ENCODE measurements at places on chromosomes 5 and 9.

- DNase-seq, result no peak
These were observed 79.4 kb downstream of the GOLPH3 start for GRCh38 chr5:32094691-32095090.

- no peak for DNase-seq
These were observed 14.7 kb downstream of the MTMR12 start for GRCh38 chr5:32298059-32298415.

DNA sequence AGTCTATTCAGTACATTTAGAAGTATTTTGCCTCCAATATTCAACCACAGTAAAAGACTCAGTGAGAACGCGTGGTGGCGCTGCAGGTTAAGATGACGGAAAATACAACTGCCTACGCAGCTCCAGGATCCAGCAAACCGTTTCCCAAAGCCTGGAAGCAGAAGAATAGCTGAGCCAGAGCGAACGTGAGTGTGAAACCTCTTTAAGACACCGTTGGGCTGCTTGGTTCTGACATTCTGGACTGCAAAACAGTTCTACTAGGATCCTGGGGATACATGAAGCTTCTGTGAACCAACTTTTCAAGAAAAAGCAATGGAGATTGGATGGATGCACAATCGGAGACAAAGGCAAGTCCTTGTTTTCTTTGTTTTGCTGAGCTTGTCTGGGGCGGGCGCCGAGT is at the start of gene PCDHB16:
PCDHB16 (plus strand) TSS at position 140 of the 400 bp plus-strand sequence; CDS start at position 313, 173 bp downstream.
- DNase-seq, result no peak

DNA sequence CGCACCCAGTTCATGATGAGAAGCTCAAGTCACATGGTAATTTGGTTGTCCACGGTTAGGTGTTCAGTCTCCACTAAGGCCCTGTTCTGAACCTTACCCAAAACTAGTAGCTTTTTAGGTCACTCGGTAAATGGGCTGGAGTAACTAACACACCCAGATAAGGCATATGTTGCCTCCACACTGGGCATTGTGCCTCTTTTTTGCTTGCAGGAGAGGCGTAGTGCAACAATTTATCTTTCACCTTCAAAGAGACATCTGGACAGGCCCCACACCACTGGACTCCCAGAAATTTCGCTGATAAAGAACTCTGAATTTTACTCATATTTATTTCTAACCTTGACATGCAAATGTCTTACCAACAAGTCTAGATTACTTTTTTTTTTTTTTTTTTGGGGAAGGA is 16.8 kb upstream of the PTGES start:
- DNase-seq, result no peak

- peak; percentile 39 for DNase-seq
These were observed 590 bp downstream of the RASGRF2 start for GRCh38 chr5:80960531-80961375.
